ENCODE measurements at places on chromosomes 2 and 18. TPM values are rescaled to one million over a fixed set of nuclear protein-coding genes. Genes with fewer than 3 reads are reported as not detected.

FNDC4 gene
- total RNA-seq: 2.8 TPM

TSPYL6 gene
- not detected for total RNA-seq

MC5R gene
- not detected for total RNA-seq

TMEM247 gene
- not detected for total RNA-seq

CRYBA2 gene
- not detected for total RNA-seq

CIB4 gene
- total RNA-seq: not detected

MPV17 gene
- 44.1 TPM for total RNA-seq

FLACC1 gene
- total RNA-seq: 0.34 TPM

CTDSP1 gene
- 43.6 TPM for total RNA-seq

DNAJC5G gene
- not detected for total RNA-seq

GAD1 gene
- 0.34 TPM for total RNA-seq

ANO7 gene
- total RNA-seq: not detected

ITGAV gene
- 421 TPM for total RNA-seq

GALR1 gene
- not detected for total RNA-seq

CGREF1 gene
- 1.0 TPM for total RNA-seq

POU3F3 gene
- not detected for total RNA-seq

IL36G gene
- 2.6 TPM for total RNA-seq

TPO gene
- total RNA-seq: 0.07 TPM

CNRIP1 gene
- not detected for total RNA-seq

ACADL gene
- total RNA-seq: 1.00 TPM

SERPINB4 gene
- 63.5 TPM for total RNA-seq

COL6A3 gene
- under 0.01 TPM for total RNA-seq

RGPD3 gene
- total RNA-seq: 0.34 TPM

PLB1 gene
- total RNA-seq: 0.34 TPM

RAB11FIP5 gene
- 23.6 TPM for total RNA-seq

UBXN2A gene
- 15.5 TPM for total RNA-seq

AQP4 gene
- 0.14 TPM for total RNA-seq

SLC5A7 gene
- not detected for total RNA-seq

KLHL41 gene
- total RNA-seq: under 0.01 TPM

PRKAG3 gene
- total RNA-seq: not detected

ZNF892 gene
- total RNA-seq: 12.9 TPM

ANKRD62 gene
- total RNA-seq: under 0.01 TPM

DSG1 gene
- total RNA-seq: 4.4 TPM

ITGA4 gene
- total RNA-seq: under 0.01 TPM

HOXD13 gene
- total RNA-seq: not detected

UGT1A3 gene
- not detected for total RNA-seq

CHRNA1 gene
- total RNA-seq: not detected

ZC3H15 gene
- total RNA-seq: 181 TPM

TAF1B gene
- 45.5 TPM for total RNA-seq

TACR1 gene
- total RNA-seq: not detected

CCDC74A gene
- total RNA-seq: 1.0 TPM

LOXL3 gene
- 0.34 TPM for total RNA-seq

CCDC148 gene
- 0.34 TPM for total RNA-seq

ZNF804A gene
- total RNA-seq: not detected

D2HGDH gene
- 9.9 TPM for total RNA-seq
